ENCODE measurements at places on chromosomes 4 and X.

DNA sequence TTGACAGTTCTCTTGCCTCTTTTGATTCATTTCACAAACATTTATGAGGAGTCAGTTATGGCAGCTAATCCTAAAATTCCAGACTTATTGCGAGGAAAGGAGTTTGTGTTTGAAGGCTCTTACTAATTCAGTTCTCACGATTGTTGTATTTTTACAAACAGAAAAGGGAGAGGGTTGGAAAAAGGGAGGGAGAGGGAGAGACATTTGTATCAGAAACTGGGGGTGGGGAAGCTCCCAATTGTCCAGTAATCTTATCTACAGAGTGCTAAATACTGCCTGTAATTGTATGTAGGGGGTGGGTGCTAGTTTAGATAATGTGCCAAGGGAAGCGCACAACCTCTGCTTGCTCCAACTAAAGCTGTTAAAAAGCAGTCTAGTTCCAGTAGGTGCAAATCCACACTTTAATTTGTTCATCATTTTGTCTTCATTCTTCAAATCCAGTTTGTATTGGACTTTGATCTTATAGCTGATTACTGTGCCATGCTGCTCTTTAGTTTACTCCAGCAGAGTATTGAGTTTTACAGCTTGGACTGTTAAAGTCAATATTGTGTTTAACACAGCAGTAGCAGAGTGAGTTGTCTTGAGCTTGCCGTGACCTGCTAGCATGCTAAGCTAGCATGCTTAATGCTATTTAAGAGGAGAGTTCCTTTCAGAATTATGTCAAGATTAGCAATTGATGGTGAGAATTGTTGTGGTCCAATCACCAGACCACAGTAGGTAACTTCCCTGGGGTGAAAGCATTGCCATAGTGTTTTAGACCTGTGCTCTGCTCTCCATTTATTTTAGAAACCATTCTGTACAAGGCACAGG lies 13.9 kb downstream of the FNIP2 start:
- no peak for DNase-seq

DNA sequence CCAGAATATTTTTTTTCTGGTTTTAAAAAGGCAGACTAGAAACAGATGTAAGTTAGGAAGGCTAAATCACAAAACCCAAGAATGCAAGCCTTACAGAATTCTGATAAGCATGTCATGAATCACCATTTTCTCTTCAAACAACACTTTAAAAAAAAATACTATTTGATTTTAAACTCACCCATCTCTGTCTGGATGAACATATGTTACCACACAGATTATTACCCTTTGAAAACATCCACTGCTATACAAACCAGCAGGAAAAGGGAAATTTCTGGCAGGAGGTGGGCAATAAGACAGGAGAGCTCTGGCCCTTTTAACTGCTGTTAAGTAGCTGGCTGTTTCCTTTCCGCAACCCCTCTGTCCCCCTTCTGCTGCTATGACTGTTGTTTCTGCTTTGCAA lies 317.7 kb upstream of the NOCT start:
- no peak for DNase-seq

DNA sequence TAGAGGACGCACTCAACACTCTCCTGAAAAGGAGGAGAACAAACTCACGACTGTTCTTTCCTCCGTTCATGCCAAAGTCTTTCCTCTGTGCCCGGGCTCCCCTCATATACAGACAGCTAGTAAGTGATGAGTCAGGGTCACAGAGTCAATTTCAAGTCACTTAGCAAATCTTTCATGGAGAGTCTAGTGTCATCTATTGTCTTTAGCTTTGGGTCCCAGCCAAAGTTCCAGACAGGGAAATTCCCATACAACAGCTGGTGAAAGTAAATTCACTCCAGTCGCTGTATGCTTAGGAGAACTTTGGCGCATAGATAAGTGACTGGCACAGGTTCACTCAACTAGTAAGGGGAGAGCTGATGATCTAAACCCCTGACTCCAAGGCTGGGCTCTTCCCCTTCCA lies 226.5 kb downstream of the MID1 start:
- DNase-seq, result no peak

DNA sequence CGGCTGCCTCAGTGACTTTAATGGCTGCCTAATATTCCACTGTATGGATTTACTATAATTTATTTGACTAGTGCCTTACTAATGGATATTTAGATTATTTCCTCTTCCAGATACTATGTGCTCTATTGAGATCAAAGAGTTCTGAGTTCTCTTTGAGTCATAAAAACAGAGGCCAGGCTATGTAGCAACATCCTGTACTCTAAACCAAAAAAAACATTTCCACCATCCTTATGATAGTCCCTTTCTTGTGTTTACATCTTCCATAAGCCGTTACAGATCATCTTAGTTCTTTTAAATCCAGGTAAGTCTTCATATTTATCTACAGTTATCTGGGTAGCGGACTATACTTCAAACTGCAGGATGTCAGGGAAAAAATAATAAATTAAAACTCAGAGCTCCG lies 56.6 kb upstream of the TMEM184C start:
- no peak for DNase-seq

GRCh38 chr4:7699031-7699430 lies 240.6 kb downstream of the AFAP1 start:
- no peak for DNase-seq

- DNase-seq, result peak; percentile 9
Observed at GRCh38 chrX:28997706-28998463, 410.6 kb downstream of the IL1RAPL1 start.

DNA sequence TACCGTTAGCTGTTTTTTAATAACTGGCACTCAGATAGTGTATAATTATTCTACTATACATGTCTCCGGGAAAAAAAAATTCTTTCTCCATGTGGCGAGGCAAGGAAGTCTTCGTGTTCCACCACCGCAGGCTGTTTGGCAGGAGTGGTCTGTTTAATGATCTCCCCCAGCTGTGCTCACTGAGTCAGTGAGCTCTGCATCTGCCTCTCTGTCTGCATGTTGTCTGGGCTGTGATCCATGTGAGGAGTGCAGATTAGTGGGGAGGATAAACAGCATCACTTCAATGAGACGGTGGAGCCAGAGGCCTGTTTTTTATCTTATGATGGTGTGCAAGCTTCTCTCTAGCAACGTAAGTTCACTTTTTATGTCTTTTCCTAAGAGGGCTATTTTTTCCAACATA lies 69.8 kb downstream of the RPS3A start:
- no peak for DNase-seq

GRCh38 chr4:52019936-52020657 lies at the start of gene LRRC66:
Gene LRRC66 (minus strand): TSS chr4:52020363. CDS start chr4:52017613, 2,750 bp downstream.
- no peak for DNase-seq

DNA sequence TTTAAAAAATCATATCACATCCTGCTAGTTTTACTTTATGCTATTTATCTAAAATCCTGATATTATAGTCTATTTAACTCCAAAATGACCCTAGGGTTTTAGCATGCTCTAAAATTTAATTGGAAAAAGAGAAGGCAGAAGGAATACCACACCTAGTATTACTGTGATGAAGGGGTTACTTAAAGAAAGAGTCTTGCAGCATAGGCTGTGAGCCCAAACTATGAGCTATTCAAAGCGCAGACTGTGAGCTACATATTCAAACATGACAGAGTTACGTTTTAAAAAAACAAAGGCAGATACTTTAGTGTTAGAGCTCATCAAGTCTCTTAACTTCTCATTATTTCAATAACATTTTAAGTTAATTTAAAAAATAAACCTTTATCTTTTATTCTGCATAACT lies 247.7 kb upstream of the ETNPPL start:
- no peak for DNase-seq
